GM12891 (cell line): ENCODE measurements at places on chromosomes 4 and X.

DNA sequence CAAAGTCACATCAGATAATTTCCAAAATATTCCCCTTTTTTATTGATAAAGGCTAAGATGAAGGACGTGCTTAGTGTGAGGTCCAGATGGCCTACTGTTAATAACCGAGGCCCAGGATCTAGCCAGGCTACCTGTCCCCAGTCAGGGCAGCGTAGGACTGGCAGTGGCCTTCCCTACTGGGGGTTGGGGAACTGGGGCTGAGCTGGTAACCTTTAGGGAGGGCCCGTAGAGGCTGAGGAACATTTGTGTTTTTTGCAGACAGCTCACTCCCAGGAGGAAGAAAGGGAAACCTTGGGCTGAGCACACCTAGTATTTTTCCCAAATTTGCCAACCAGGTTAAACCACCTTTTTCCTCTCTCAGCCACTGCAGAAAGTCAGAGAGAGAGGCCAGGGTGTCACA lies 59.1 kb downstream of the KLF3 start:
- no peak for DNase-seq

DNA sequence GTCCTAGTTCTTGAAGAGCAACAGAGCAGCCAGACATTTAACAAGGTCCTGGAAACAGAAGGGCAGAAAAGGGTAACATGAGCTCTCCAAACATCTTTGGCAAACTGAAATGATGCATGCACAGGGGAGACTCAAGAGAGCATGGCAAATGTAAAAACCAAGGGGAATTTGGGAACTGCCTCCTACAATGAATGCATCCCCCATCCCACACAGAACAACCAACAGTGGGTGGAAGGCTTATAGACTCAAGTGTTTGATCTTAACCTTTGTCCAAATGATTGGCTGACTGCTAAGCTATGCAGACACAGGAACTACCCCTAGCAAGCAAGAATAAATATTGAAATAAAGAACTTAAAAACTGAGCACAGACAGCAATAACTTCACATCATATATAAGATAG lies 74.4 kb downstream of the CENPC start:
- no peak for DNase-seq

DNA sequence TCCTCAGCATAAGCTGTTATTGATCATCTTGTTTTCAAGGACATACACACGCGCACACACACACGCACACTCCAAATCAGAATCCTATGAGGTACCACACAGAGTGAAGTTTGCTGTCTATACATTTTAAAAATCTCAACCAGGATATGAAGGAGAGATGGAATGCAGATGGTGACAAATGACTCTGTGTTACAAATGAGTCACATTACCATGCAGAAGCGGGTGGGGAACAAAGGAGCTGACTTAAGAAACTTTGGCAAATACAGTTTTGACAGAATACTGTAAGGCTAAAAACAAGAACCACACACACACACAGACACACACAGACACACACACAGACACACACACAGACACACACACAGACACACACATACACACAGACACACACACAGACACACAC lies 81.7 kb downstream of the RELL1 start:
- DNase-seq: no peak

DNA sequence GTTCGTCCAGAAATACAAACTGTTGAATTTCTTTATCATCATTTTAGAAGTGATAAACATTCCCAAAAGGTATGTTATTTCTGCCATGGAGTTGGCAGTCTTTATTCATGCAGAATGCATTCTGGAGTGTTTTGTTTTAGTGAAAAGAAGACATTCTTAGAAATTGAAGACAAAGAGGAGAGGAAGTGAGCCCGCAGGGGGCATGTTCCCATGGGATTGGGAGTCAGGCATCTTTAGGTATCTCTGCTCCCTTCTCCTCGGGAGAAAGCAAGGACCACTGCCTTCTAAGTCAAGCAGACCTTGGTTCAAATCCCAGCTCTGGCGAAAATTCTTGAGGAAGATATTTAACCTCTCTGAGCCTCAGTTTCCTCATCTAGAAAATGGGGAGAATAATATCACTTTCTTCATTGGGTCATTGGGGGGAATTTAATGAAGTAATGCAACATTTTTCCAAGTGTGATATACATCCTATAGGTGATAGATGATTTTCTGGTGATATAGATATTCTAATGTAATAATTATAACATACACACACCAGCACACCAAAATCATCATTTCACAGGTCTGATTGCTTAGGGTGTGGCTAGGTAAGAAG lies 26.5 kb upstream of the CHRNA9 start:
- no peak for DNase-seq

GRCh38 chrX:134452596-134452995 lies 7.4 kb upstream of the HPRT1 start:
- no peak for DNase-seq

DNA sequence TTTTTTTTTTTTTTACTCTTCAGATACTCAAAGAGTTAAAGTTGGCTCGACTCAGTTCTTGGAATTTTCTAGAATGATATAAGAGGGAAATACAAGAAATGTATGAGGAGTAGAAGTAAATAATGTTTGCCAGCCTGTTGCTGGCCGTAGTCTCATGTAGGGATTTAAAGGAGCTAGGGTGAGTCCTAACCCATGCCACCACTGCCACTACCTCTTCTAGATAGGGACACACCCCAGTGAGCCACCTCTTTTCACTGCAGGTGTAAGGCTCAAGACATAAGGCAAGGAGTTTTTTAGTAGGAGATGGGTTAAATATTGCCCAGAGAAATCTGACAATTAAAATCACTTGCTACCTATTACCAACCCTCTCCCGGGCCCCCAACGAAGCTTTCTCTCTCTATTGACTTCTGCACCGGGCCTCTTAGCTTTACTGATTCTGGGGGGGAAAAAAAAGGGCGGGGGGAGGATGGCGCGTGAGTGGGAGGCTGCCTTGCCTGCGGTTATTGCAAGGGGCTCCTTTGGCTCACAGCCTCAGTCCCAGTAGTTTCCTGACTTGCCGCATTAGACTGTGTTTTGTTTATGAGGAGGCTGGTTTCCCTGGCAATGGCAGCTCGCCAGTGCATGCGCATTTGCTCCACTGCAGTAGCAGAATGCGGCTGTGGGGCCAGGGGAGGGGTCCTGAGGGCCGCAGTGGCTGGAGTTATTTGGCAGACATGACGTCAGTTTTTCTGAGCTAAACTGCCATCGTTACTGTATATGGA lies 3.0 kb downstream of the LINC00632 start:
- DNase-seq: no peak

DNA sequence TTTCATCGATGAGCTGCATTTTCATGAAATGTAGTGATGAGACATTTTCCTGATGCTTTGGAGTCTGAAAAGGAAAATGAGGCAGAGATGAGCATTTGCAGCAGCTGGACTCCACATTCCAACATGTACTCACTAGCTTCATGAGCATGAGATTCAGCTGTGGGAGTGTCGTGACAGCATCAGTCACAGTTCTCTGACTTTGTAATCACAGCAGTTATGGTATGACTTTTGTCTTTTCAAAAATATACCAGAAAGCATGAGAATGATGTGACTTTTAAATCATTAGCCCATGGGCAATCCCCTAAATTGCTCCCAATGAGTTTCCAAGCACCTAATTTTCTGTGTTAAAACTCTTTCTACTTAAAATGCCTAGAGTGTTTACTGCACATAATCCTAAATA lies 18.3 kb upstream of the MSL3 start:
- no peak for DNase-seq

DNA sequence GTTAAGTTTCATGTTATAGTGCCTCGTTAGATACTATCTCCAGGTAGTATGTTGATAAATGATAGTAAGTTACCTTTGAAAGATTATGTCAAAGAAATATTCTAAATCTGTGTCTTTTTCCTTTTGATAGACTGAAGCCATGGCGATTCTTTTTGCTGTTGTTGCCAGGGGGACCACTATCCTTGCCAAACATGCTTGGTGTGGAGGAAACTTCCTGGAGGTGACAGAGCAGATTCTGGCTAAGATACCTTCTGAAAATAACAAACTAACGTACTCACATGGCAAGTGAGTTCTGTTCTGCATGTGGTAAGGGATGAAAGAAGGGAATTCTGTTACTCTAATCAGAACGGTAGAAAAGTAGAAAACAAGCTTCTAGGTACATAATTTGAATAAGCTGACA lies 8.2 kb downstream of the VAMP7 start:
- no peak for DNase-seq

GRCh38 chrX:99603091-99603814 lies 806.8 kb downstream of the PCDH19 start:
- DNase-seq: no peak

- no peak for DNase-seq
Observed at GRCh38 chrX:39767446-39767845, 330.3 kb downstream of the BCOR start.

DNA sequence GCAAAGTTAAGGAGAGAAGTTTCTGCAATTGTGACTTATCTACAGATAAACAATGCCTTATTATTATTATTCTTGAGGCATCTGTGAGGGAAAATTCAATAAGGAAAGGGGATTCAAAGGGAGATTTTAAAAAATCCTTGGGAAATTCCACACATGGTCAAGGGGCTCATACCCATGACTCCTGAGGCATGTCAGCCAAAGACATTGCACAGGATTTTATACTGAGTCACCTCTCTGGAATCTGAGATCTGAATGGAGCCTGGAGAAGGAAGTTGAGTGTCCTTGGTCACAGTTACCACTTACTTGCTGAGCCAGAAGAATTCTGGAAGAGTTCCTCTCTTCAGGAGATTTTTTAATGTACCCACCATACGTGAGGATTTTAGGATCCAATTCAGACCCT lies 14.4 kb upstream of the CXCL8 start:
- no peak for DNase-seq

GRCh38 chr4:126087101-126087500 lies 772.3 kb downstream of the FAT4 start:
- DNase-seq: no peak

GRCh38 chr4:16032396-16032770 lies 51.4 kb downstream of the PROM1 start:
- DNase-seq: no peak

DNA sequence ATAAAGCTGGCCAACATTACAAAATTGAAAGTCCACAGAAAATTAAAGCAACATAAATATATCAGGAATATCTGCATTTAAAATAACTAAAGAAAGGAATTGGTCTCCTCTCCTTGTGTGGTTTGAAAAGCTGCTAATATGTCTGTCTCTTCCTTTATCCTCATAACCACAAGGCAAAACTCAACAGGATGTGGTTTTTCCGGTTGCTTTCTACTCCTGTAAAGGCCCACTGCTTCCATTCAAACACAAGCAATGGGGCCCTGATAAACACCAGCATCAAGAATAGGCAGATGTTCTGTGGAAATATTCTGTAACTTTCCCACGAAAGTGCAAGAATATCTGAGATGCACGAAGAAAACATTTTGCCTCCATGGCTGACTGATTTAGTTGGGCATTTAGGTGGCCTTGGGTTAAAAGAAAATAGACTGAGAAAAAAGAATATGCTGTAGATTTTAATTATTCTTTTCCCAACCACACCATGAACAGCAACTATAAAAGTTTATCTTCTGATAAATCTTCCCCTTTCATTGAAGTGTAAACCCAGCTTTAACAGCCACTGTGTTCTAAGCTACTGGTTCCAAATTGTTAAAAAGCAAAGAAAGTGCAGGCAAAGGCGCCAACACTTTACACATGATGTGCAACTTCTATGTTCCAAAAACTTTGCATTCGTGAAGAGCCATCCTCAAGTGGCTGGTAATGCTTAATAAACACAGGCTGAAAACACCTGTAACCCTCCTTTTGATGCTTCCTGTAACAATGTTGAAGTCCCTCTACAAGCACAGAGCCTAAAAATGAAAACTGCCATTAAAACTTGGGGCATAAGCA lies 50.5 kb upstream of the NDST3 start:
- no peak for DNase-seq

GRCh38 chr4:52657292-52657617 lies 1.8 kb downstream of the USP46 start:
- no peak for DNase-seq

DNA sequence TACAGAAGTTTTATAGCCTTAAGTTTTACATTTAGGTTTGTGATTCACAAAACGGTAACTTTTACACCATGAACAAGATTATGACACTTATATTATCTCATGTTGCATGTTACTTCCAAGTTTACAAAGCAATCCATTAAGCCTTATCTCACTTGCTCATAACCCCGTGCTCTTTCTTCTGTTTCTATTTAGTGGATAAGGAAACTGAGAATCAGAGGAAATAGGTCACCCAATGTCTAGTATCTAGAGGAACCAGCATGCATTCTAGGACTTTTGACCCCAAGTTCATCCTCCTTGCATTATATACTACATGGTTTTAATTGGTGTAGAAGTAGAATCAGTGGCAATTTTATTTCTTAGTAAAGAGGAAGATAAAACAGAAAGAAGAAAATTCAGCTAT lies 67.0 kb upstream of the ANXA3 start:
- no peak for DNase-seq

DNA sequence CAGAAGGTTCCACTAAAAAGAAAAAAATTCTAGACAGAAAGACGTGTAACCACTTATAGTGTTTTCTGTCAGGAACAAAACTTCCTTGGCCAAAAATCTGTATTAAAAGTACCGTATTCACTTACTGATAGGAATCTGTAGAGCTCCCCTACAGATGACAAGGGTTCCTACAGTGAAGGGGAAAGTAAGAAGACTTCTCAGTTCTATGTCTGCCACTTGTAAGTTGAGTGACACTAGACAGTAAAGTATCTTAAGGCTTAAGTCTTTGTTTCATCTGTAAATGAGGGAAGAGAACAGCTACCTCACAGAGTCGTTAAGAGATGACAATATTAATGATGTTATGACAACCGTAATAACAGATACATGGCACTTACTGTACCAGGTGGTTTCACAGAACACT lies 3.3 kb downstream of the COQ2 start:
- DNase-seq: no peak

DNA sequence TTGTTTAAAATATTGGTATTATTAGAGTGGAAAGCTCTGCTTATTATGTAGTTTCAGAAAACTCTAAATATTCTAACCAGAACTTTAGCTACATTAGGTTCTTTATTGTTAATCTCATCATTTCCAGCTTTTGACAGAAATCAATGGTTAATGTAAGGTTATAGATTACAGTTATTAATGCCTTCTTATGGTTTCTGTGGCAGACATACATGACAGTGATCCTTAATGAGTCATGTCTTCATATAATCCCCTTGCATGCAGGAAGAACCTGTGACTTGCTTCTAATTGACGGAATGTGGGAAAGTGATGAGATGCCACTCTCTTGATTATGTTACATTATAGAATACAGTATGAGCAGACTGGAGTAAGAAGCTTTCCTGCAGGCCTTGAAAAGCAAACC lies 23.5 kb downstream of the KLHL8 start:
- DNase-seq: no peak

DNA sequence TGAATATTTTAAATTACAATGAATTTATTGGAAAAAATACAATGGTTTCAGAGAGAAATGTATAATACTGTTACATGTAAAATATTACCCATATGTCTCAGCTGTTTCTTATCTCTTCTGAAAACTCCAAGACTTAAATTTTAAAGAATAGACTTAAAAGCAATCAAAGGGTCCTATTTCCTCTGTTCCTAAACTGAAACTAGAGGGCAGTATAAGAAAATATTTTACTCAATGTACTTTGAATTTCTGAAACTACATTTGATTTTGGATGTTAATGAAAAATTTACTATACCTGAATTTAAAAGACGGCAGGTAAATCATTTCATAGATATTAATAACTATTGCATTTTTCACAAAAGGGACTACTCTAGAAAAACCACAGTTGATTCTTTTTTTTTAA lies 200.2 kb downstream of the LRBA start:
- no peak for DNase-seq

- DNase-seq: no peak
Observed at GRCh38 chrX:108117988-108118387, 26.4 kb downstream of the ATG4A start.
